ENCODE measurements at places on chromosomes 11 and 22.
A peak's percentile ranks its signal among the peaks of the same experiment; 100 is the strongest.

DNA sequence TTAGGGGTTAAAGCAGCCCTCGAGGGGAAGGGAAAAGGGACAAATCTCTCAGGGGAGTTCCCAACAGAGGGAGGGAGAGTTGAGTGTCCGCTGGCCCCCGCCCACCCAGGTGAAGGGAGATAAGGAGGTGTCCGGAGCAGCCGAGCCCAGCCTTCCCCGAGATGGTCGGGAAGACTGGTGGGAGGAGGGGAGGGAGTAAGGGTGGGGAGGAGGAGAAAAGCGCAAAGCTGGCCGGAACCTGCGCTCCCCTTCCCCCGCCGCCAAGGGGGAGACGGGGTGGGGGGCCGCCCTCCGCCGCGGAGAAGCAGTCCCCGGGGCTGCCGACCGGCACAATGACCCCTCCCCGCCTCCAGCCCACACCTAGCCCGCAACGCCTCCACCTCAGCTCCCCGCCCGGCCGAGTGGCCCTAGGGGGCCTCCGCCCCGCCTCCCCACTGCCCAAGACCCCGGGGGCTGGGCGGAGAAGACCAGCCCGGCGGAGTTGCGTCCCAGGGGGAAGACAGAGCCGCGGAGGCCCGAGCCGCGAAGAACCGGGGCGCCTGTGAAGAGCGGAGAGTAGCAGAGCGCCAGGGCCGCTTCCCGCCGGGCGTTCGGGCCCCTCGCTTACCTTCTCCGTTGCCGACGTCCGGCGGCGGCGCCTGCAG lies 479 bp downstream of the RSF1 start:
- DNase-seq = peak; percentile 85

DNA sequence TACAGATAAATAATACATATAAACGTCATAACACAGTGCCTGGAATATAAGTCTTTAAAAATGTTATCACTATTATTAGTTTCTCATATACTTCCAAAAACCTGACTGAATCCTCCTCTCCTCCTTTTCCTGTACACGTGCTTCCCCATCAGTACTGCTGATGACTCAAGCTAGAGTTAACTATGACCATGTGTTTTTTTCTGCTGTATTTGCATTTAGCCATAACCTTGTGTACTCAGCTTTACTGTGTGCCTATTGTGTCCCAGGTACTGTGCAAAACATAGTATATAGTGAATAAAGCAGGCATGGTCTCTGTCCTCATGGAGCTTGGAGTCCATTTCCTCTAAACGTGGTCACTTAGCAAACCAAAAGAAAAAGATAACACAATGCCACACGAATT lies 56.5 kb upstream of the ARHGAP32 start:
- DNase-seq = no peak

- no peak for DNase-seq
Measured at GRCh38 chr11:34397120-34397519, 39.3 kb upstream of the ABTB2 start.

DNA sequence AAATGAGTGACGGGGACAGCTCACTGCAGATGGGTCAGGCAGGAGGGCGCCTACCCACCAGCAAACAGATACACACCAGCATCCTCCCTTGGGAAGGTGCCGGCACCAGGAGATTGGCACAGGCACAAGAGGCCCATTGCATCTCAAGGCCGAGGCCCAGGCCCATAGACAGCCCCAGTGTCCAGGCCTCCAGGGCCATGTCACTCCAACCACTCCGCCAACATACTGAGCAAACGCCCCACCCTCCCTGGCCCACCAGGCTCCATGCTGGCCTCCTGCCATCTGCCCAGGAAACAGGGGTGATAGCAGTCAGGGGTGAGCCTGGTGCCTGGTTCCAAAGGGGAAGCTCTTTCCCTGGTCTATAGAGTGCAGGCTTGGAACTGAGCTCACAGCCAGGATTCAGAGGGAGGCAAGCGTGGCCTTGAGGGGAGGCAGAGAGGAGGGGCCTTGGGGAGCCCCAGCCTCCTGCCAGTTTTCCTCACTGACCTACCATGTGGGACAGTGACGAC lies 34.7 kb downstream of the PISD start:
- no peak for DNase-seq

DNA sequence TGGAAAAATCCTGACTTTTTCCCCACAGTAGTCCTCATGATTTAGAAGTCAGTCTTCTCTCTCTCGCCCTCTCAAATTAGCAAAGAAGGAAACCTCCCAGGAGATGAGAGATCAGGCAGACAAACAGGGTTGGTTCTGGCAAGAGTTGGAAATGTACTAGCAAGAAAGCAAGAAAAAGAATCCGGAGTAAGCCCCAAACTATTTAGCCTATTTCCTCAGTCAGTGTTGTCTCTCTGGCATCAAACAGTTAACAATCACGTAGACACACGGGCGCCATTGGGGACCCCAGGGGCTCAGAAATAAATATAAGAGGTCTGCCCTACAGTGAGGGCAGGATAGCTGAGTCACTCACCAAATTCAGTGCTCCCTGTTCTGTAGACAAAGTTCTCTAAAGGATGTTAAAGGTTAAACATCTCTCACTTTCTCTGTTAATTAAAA lies 4.7 kb downstream of the C11orf52 start:
- no peak for DNase-seq

DNA sequence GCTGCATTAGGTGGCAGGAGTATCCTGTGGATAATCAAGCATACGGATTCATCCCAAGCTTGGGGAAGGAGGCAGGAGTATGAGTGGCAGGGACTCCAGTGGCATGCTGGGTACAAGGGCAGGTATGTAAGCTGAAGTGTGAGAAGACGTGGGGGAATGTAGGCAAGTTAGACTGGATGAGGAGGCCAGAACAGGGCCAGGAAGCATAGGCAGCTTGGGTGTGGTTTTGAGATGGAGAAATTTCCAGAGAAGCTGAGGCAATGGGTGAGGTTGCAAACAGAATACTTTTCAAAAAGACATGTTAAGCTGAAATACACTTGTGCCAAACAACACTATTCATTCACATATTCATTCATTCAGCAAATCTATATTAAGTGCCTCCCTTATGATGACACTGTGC lies 43.1 kb upstream of the AMOTL1 start:
- no peak for DNase-seq

DNA sequence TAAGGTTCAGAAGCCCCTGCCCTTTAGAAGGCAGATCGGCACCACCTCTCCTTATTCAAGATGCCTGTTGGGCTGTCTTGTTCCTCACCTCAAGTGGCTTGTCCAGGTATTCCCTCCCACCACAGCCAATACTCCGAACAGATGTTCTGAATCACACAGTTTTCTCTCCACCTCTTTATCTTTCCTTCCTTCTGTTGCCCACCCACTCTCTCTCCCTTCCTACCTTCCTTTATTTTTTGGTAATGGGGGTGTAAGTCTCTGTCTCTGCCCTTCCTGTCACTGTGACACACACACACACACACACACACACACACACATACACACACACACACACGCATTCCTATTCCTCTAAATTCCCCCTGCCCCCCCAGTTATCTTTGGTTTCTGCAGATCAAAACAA lies 8.4 kb downstream of the BEST1 start:
- no peak for DNase-seq

GRCh38 chr11:60852117-60852981 lies 3.4 kb downstream of the PTGDR2 start:
- DNase-seq = peak; percentile 81

- DNase-seq = no peak
Measured at GRCh38 chr11:69971741-69972140, 106.4 kb upstream of the ANO1 start.

- no peak for DNase-seq
Measured at GRCh38 chr11:255176-255575, 18.4 kb downstream of the PSMD13 start.

GRCh38 chr22:23062616-23063538 lies 7.4 kb upstream of the GNAZ start:
- no peak for DNase-seq

DNA sequence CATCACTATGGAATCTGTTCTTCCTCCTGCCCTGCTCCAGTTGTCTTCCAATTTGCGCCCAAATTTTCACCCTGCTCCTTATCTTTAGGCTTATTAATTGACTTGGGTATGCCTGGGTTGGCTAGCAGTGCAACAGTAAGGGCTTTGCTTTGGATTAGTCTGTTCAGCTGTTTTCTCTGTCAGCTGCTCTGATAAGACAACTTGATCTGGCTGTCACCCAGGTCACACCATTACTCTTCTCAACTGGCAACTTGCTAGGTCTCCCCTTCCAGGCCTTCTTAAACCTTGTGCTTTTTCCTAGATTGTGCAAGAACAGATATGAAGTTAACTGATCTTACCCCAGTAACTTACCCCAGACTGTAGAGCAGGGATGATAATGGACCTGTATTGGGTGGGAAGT lies 357.8 kb upstream of the LARGE1 start:
- DNase-seq = no peak

DNA sequence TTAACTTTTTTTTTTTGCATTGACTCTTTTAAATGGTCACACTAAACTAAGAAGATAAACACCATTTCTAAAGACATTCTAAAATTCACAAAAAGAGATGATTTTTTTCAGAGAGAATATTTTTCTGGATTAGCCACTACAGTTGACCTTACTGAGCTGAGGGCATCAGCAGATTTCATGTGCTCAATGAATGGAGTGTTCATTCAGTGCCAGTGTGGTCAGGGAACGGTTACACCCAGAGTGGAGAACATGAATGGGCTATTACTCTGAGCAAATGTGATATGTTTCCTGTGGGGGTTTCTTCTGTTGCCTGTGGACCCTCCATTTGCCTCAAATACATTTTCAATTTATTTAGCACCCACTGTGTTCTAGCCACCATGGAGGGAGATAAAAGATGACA lies 19.1 kb downstream of the PKNOX2 start:
- DNase-seq = no peak

GRCh38 chr11:125147280-125147679 lies 17.3 kb upstream of the PKNOX2 start:
- no peak for DNase-seq

GRCh38 chr22:30028731-30029130 lies 51.5 kb upstream of the HORMAD2 start:
- DNase-seq = no peak

DNA sequence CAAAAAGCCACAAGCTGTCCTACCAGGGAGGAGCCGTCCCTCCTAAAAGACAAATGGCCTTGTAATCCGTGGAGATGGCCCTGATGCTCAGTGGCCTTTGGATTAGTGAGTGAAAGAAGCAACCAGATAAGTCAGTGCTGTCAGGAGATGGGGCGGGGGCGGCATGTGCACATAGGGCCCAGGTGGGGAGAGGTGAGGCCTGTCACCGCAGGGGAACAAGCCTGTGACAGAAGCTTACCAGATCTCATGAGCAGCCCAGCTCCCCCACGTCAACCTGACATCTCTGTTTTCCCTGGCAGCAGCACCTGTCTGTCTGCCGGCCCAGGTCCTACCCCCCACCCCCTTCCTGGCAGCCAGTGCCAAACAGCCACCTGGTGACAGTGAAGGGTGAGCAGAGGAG lies 162.6 kb downstream of the BUD13 start:
- DNase-seq = no peak

GRCh38 chr11:109329716-109330115 lies 92.3 kb upstream of the C11orf87 start:
- DNase-seq = no peak

DNA sequence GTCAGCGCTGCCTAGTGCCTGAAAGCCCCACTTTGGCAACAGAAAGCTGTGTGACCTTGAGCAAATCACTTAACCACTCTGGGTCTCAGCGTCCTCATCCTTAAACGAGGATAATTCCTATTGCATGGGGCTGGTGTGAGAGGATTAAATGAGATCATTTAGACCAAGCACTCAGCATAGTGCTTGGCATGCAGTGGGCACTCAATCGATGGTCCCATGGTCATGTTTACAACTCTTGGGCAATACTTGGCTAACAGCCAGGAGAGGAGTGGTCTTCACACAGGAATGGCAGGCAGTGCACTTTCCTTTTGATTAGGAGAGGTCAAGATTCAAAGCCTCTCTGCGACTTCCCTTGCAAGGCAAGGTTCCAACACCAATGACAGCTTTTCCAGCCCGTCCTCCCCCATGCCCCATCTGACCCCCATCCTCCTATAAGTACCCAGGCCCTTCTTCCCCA lies 14.1 kb downstream of the TNKS1BP1 start:
- no peak for DNase-seq

- DNase-seq = peak; percentile 80
Measured at GRCh38 chr11:113147249-113147648, 167.1 kb upstream of the TTC12 start.

GRCh38 chr11:130379276-130379675 lies 49.1 kb downstream of the ADAMTS8 start:
- DNase-seq = no peak

DNA sequence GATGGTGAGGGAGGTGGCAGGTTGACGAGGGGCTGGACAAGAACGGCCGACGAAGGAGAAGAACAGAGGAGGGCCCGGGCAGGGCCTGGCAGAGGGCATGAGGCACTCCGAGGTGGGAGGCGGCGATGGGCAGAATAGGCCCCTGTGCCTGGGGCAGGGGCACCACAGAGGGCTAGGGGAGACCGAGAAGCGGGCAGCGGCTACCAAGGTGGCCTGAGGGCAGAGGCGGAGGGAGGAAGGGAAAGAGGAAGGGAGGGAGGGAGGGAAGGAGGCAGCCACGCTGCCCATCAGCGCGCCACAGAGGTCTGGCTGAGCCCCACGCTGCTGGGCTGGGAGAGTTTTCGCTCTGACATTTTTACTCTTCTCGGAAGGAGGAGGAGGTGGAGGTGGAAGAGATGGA lies 11.3 kb downstream of the LSP1 start:
- DNase-seq = no peak

DNA sequence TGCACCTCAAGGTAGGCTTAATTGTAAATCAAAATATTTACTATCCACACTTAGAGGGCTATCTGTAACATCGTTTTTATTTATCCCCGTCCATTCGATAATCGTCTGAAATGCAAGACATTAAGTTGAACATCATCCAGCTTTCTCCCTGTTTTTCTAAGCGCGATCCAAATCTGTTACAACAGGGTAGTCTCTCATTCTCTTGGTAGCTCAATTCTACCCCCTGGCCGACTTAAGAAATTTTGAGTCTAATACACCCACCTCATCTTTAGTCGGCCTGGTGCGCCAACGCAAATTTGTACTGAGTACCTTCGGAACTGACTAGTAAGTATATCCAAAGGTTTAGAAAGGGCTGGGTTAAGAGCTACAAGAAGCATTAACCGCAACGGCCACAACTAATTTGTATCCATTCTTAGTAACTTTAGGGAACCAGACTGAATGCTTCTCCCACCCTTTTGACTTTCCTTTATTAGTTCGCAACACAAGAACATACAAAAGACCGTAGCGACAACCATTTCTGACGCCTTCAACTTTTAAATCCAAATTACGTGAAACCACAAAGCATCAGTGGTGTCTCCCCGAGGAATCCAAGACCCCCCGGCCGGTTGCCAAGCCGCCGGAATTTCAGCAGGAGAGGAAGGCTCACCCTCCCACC lies 1.0 kb upstream of the ZNF143 start:
- DNase-seq = no peak

- no peak for DNase-seq
Measured at GRCh38 chr22:31286360-31287255, 5.7 kb downstream of the PIK3IP1 start.

GRCh38 chr11:64078284-64078683 lies 42.6 kb downstream of the FLRT1 start:
- DNase-seq = no peak

DNA sequence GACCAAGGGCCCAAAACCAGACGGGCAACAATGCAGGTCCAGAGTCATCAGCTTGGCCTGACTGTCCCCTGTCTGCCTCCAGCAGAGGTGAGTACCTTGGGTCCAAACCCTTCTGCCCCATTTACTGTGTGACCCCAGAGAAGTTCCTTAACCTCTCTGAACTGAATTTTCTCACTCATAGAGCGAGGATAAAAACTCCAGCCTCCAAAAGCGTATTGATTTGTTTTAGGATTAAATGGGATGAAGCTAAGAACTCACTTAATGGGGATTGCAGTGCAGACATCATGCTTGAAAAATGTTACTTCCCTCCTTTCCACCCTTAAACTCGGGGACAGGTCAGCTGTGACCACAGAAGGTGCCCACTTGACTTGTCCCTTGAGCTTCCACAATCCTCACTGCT lies 22.6 kb downstream of the IGLL1 start:
- DNase-seq = no peak
